Left kidney (tissue), 8 donors: ENCODE measurements at places on chromosomes 7 and 10. TPM values are rescaled to one million over a fixed set of nuclear protein-coding genes. Genes with fewer than 3 reads are reported as not detected.
A peak's percentile ranks its signal among the peaks of the same experiment; 100 is the strongest.

Gene OR2A12
- 0.05 TPM for polyA plus RNA-seq

Gene SLC25A40
- 46.1 TPM for polyA plus RNA-seq

Gene ST7
- polyA plus RNA-seq: 26.9 TPM

Gene MMD2
- polyA plus RNA-seq: not detected

- DNase-seq: no peak
Measured at GRCh38 chr10:71205468-71205867, 6.9 kb upstream of the UNC5B start.

- DNase-seq: no peak
Measured at GRCh38 chr10:83254698-83255097, 884.6 kb upstream of the GHITM start.

DNA sequence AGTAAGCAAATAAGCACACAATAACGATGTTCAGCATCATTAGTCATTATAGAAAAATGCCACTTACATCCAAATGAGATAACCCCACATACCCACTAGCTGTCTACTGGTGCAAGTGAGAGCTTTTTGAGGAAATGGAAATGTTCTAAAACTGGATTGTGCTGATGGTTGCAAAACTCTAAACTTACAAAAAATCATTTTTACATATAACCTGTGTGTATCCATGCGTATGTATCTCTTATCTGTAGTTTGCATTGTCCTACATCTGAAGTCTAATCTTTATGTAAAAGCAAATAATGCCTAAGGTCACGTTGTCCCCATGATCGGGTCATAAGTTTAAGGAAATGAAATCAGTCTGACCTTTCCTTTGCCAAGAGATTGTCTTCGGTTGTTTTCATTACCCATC is 81.6 kb upstream of the DNAJB6 start:
- no peak for DNase-seq

- DNase-seq: no peak
Measured at GRCh38 chr7:108012499-108013430, 9.8 kb upstream of the LAMB1 start.

DNA sequence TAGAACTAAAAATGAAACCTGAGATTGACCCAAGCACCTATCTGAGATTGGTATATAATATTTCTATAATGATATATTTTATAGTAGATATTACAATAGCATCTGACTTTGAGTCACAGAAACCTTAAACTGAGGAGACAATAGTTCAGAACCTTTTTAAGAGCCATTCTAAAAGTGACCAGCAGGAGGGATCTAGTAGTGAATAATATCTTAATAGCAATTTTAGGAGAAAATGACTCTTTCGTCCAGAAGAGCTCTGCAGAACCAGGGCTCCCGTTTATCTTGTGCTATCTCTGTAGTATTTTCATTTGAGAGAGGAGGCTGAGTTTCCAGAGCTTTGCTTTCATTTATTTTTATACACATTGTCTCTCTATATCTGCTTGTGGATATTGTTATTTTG is 68.1 kb downstream of the PODXL start:
- DNase-seq: no peak

DNA sequence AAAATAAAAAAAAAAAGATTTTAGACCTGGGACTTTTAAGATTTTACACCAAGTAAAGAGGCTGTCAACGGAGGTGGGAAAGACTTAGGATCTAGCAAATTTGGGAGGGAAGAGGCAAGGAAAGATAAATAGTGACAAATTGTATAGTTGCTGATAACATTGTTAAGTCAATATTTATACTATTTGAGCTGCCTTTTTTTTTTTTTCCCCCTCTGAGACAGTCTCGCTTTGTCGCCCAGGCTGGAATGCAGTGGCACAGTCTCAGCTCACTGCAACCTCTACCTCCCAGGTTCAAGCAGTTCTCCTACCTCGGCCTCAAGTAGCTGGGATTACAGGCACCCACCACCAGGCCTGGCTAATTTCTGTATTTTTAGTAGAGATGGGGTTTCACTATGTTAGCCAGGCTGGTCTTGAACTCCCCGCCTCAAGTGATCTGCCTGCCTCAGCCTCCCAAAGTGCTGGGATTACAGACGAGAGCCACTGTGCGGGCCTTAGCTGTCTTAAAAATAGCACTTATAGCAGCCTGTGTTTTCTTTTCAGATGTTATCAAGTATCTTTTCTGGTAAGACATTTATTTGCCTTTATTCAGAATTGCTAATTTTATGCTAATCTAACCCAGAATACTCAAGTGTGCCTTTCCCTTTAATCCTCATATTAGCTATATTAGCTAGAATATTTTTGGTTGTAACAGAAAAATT is 94.5 kb downstream of the MMRN2 start:
- no peak for DNase-seq

DNA sequence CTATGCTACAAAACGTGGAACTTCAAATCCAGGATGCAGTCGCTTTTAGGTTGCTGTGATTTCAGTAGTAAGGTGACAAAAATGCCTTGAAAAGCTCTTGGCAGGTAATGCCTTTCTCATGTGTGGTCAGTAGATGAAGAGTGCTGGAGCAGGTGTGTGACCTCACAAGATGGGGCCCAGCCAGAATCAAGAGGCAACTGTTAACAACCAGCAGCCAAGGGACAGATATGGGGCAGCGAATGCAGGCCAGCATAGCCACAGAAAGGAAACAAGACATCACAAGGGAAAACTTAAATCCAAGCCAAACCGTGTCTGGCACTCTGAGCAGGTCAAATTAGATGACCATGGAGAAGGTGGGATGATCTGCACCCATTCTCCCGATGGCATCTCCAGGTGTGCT is 12.3 kb downstream of the HUS1 start:
- DNase-seq: no peak

- no peak for DNase-seq
Measured at GRCh38 chr10:101974091-101974971, 81.6 kb downstream of the ARMH3 start.

DNA sequence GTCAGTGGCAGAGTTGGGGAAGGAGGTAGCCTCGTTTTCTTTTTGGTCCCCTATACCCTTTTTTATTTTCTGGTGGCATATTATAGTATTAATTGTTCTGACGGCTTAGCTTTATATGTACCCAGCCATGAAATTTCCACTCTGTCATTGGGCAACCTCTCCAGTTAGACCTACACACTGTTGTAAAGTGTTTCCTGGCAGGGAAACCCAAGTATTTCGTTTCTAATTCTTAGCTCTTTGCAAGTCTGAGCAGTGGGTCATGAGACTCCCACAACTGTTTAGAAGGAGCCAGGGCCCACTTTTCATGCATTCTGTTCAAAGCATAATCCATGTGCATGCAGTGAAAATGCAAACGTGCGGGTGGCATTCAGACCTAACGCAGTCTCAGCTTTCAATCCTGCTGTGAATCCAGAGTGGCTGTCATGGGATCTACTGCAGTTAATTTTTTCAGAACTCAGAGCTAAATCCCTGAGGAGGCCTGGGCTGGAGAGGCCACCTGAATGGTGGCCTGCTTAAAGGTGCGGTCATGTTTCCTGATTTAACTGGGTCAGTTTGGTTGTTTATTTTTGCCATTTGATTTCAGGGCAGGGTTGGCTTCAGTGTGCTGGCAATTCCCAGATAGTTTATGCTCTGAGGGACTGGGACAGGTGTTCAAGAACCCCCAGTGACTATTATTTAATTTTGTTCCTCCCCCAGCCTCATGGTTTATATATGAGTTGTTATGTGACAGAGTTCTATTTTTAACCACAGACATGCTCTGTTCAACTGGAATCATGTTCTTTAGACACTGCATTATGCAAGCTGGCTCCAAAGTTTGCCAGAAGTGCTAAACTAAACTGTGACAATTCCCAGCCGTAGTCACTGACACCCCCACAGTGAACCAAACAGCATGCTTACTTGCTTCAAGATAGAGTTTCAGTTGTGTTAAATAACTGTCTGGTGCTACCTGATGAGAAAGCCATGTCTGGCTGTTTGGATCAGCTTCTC is 27.4 kb upstream of the SYPL1 start:
- peak; percentile 51 for DNase-seq

DNA sequence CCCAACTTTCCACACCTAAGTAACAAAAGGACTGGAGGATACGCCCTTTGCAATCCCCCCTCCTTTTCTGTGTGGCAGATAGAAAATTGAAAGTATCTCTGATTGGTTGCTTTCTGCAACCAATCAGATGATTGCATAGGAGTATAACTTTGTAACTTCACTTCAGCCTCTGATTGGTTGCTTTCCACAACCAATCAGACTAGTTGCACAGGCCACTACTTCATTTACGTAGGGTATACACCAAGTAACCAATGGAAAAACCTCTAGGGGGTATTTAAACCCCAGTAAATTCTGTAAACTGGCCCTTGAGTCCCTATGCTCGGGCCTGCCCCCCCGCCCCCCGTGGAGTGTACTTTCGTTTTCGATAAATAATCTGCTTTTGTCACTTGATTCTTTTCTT is 1080.4 kb downstream of the CNTNAP2 start:
- DNase-seq: no peak

DNA sequence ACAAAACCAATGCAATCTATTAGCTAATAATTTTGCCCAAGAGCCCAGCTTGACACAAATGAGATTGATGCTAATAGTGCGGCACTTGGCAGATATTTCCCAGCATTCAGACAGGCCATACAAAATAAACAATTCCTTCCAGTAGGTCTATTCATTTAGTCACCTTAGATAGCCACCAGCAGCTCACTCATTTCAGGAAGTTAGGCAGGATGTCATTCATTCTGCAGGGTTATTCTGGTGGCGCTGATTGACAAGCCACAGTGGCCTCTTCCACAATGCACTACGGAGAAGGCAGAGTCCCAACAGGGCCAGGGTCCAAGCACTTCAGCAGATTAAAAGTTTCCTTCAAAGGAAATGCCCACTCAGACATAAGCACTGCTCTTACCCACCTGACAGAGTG is 55.8 kb downstream of the PIK3AP1 start:
- DNase-seq: no peak

DNA sequence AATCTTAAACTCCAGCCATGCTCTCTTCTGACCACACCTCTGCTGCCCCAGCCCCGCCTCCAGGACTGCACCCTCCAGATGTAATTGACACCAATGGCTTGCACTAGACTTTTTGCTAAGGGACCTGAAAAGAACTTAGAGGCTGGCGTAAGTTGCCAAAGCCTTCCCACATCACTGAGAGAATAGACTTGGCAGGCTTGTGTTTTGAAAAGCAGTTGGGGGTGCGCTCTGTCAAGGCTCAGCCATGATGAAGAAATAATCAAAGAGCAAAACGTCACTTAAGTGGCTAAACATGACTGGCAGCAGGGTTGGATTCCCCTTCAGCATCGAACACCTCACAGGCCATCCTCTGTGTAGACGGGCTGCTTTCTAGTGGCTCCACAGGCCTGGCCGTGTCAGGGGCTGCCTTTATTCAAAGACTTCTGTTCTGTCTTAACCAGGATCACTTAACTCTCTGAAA is 195.2 kb upstream of the C7orf33 start:
- DNase-seq: no peak

DNA sequence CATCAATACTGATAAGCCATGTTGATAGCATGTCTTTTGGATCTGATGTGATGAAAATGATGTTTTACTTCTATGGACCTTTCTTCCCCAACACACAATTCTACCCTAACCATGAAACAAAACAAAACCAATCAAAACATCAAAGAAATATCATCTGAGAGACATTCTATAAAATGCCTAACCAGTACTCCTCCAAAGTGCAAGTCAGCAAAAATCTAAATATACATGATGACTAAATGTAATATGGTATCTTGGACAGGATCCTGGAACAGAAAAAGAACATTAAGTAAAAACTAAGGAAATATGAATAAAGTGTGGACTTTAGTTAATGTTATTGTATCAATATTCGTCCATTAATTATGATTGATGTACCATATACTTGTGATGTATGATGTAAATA is 625.1 kb downstream of the MAGI2 start:
- DNase-seq: no peak

DNA sequence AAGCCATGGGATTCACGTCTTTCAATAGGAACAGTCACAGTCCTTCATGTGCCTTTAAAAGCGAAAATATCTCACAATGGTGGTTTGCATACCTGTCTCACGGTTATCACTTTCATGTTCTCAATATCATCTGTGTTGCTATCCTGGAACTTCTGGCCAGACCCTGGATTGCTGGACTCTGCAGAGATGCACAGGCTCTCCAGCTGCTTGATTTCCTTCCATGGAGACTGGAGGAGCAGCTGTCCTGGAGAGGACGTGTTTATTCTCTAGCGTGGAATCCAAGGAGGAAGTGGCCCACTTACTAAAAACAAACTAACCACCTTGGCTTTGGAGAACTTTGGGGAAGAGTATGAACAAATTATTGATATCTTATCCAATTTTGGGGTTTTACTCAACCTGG is 16.5 kb downstream of the BTBD16 start:
- DNase-seq: no peak

DNA sequence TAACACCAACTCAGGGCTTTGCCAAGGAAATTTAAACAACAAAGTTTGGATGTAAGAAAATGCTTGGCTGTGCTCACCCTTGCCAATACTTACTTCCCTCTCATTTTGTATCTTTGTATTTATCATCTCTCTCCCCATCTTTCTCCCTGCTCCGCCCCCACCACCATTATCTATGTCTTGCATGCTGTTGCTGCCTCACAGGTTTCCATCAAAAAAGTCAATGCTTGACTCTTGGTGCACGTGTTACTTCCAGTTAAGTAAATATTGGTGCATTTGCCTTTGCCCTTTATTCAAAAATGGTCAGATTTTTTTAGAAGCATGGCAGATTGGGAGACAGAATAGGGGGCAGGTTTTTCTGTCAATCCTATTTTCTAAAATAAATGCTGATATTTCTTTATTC is 626.0 kb downstream of the ACTR3B start:
- DNase-seq: no peak

DNA sequence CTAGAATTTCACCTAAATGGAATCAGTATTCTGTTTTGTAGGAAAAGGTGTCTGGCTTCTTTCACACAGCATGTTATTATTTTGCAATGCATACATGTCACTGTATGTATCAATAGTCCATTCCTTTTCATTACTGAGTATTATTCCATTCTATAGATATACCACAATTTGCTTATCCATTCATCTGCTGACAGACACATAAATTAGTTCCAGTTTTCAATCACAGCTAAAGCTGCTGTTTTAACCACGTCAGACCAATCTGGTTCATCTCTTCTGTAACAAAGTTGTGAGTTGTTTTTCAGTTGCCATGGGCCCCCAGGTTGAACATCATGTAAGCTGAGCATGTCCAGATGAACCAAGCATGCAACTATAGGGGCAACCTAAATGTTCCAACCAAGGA is 282.1 kb upstream of the MKLN1 start:
- no peak for DNase-seq

GRCh38 chr7:44966731-44967538 is 11.9 kb downstream of the MYO1G start:
- DNase-seq: no peak

GRCh38 chr10:65898055-65898454 is 1027.8 kb upstream of the LRRTM3 start:
- DNase-seq: no peak

- DNase-seq: no peak
Measured at GRCh38 chr10:126570621-126571602, 99.6 kb downstream of the C10orf90 start.
